ENCODE measurements at places on chromosomes 12 and 14.

- DNase-seq: peak; percentile 72
Measured at GRCh38 chr12:47967461-47968321, 4.3 kb downstream of the TMEM106C start.

DNA sequence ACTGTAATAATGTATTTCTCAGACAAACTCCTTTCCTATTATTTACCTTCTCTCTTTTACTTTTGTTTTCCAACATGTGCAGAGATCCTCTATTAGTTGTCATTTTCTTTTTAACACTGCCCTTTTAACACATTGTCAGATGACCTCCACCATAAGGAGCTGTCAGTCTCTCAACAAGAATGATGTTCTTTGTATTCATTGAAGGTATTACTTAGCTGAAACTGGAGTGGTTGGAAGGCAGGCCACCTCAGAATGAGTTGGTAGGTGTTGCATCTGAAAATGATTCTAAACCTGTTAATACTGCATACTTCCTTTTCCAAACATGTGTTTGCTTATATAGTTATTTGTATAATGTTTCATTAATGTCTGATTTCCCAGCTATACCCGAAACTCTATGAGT lies 16.9 kb downstream of the TMEM117 start:
- no peak for DNase-seq

DNA sequence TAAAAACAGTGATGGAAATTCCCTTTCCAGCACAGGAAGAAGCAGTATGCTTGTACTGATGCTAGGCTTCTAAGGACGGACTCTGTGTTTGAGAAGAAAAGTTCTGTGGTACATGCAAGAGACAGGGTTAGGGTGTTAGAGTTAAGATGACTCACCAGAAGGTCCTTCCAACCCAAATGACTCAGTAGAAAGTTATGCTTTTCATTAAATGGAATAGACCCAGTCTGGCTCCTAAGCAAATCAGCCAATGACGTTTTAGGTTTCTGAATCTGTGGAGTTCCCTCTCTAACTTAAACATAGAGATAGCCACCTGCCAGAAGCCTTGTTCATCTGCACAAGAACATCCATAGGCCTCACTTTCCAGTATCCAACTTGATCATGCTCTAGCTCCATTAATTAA lies 5.7 kb downstream of the PTHLH start:
- peak; percentile 97 for DNase-seq

GRCh38 chr12:24838531-24838950 lies 110.4 kb downstream of the BCAT1 start:
- peak; percentile 90 for DNase-seq
